ENCODE measurements at places on chromosomes 7 and 10. TPM values are rescaled to one million over a fixed set of nuclear protein-coding genes. Genes with fewer than 3 reads are reported as not detected.

GRCh38 chr7:104142147-104142546, 65.7 kb downstream of the ORC5 start:
- no peak for DNase-seq

DNA sequence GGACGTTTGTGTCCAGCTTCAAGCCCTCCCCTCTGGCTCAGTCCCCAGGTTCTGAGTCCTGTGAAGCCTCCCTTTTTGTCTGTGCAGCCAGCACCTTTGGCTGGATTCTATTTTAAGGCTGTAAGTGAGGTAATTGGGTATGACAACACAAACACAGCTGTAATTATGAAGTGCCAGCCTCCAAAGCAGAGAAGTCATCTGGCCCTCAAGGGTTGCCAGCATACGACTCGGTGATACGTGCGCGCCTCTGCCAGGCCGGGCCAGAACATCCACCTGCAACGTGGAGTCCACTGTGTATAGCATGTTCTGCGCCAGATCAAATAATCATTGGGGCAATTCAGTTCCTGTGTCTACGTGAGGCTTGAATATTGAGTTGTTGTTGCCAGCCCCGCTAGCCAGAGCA, 6.7 kb upstream of the FAM180A start:
- no peak for DNase-seq

DNA sequence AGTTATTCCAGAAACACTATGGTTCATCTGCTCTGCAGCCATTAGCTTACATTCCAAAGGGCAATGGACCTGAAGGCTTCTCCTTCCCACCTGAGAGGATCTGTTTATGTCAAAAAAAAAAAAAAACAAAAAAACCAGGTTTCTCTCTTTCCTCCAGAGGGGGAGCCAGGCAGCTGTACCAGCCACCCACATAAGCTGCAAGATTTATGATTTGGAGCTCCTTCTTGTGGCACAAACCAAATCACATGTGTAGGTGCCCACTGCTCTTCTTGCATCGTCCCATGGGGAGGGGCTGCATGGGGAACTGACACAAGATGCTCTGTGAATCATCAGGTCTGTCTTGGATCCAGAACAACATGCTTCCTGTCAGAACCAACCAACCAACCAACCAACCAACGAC, 231.6 kb upstream of the IGFBP3 start:
- DNase-seq: no peak

DNA sequence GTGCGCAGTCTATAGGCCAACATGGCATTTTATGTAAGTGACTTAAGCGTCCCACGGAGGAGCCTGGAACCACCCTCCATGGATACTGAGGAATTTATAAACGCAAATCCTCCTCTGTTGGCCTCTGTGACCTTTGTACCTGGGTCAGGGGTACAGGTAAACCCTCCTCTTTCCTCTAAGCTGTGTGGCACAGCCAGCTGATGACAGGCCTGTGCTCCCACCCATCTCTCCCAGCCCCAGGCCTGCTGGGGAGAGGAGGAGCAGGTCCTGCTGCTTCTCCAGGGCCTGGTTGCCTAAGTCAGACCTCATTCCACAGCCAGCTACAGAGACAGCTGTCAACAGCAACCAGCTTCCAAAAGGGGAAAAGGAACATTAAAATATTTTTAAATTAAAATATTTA, 5.0 kb downstream of the AVPI1 start:
- DNase-seq: no peak

The GRM8 gene
- polyA plus RNA-seq: 7.3 TPM

The SPACDR gene
- 1.6 TPM for polyA plus RNA-seq

Measured in left renal pelvis (tissue), 4 donors.